ENCODE measurements at places on chromosomes 7 and 10.

- DNase-seq, result no peak
These were observed 13.8 kb upstream of the FKBP9 start for GRCh38 chr7:32943252-32944030.

GRCh38 chr7:152956006-152956405, 196.5 kb downstream of the ACTR3B start:
- DNase-seq, result no peak

GRCh38 chr7:76198202-76198601, 3.5 kb upstream of the SRRM3 start:
- no peak for DNase-seq

GRCh38 chr7:113710310-113711096, 208.3 kb downstream of the PPP1R3A start:
- DNase-seq, result no peak

DNA sequence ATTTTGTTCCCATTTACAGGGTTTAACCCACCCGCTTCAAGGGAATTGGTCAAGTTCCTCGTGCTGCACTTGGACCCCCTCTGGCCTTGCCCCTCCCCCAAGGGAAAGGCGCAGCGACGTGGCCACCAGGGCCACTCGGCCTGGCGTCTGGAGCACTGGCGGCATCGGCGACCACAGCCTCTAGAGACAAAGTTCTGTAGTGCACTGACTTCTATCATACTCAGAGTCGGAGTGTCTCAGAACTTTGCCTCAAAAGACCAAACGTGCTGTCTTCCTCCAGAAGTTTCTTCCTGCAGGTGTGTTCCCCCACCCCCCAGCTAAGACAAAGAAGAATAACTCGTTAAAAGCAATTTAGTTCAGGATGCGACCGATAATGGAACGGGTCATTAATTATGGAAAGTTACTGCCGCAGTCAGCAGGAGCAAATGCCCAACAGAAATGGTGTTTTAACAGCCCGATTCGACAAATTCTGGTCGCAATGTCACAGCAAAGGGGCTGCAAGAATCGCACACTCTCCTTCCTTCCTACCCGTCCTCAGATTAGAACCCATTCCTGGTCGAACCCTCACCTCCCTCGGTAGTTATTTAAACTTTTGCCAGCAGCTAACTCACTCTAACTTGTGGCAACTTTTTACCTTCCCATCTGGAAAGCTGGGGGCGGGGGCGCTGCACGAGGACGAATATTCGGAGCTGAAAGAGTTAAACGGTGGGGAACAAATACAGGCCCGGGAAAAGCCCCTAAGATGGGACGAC, 202.1 kb upstream of the NFE2L3 start:
- no peak for DNase-seq

DNA sequence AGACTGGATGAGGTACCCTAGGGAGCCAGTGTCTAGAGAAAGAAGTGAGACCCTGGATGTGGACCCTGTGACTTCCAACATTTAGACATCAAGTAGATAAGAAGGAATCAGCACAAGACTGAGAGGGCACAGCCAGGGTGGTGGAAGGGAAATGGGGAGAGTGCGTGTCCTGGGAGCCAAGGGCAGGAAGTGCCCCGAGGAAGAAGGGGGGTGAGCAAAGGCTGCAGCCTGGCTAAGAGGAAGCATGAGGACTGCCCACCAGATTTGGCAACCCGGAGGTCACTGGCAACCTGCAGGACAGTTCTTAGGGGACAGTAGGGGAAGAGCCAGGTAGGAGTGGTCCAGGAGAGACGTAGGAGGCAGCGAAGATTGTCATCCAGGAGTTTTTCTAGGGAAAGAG, 14.8 kb downstream of the COL13A1 start:
- DNase-seq, result no peak

- DNase-seq, result no peak
These were observed 34.8 kb downstream of the VOPP1 start for GRCh38 chr7:55537458-55537990.

- DNase-seq, result no peak
These were observed 127.5 kb downstream of the PARD3 start for GRCh38 chr10:34687434-34688210.

DNA sequence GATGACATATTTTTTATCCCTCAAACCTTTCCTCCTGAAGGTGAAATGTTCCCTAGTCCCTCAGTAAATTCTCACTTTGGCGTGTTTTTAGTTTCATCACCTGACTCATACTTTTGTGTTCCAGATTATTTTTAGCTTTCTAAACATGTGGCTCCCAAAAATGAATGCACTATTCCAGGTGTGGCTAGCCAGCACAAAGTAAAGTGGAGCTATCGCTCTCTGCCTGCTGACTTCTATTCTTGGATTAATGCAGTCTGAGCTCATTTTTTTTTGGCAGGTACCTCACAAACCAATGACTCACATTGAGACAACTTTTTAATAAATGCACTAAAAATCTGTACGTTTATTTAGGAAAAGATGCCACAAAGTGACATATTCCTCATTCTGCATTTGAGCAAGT, 58.8 kb upstream of the LANCL2 start:
- DNase-seq, result no peak

GRCh38 chr7:94375691-94376090, 19.0 kb upstream of the COL1A2 start:
- no peak for DNase-seq

DNA sequence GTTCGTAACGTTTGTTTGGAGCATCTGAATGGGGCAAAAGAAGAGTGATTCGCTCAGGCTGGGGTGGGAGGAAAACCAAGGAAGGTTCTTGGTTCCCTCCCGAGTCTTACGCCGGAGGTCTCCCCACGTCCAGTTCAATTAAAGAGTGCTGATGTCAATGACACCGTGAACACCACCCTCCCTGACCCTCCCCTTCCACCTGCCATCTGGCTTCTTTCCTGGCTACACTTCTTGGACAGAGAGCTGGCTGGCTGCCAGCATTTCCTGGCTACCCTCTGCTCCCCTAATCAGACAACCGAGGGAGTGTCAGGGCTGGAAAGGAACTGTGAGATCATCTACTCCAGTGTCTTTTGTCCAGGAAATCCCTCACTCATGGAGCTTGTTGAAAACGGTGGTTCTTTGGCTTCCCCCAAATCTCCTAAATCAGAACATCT, 24.1 kb upstream of the FFAR4 start:
- no peak for DNase-seq

DNA sequence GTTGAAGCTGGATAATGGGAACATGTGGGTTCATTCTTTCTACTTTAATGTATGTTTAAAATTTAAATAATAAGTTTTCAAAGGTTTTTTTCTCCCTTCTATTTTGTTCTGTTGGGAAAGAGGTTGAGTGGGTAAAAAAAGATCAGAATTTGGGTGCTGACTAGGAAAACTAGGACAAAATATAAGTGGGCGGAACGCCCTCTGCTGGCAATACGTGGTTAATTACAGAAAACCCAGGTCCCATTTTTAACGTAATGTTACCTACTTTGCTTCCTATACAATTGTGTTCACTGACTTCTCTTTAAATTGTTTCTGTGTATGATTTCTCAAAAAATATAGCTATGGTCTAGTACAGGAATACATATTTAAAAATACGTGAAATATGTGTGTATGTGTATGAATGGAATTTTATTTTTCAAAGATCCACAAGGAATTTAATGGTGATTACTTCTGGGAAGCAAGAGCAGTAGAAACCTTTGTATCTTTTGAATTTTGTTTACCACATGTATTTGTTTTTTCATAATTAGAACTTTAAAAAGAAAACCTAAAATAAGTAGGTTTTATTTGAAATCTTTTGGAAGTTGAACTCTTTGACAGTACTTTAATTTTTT, 8.7 kb downstream of the ECD start:
- peak; percentile 29 for DNase-seq

- DNase-seq, result no peak
These were observed 3.2 kb upstream of the NRBF2 start for GRCh38 chr10:63129888-63130287.

- DNase-seq, result peak; percentile 29
These were observed at the start of gene SFXN2 for GRCh38 chr10:102714621-102715455. TSS of gene SFXN2 (plus strand) at chr10:102714636. CDS start at chr10:102726637, 12,001 bp downstream.

GRCh38 chr7:121755286-121755685, 117.7 kb upstream of the PTPRZ1 start:
- no peak for DNase-seq

DNA sequence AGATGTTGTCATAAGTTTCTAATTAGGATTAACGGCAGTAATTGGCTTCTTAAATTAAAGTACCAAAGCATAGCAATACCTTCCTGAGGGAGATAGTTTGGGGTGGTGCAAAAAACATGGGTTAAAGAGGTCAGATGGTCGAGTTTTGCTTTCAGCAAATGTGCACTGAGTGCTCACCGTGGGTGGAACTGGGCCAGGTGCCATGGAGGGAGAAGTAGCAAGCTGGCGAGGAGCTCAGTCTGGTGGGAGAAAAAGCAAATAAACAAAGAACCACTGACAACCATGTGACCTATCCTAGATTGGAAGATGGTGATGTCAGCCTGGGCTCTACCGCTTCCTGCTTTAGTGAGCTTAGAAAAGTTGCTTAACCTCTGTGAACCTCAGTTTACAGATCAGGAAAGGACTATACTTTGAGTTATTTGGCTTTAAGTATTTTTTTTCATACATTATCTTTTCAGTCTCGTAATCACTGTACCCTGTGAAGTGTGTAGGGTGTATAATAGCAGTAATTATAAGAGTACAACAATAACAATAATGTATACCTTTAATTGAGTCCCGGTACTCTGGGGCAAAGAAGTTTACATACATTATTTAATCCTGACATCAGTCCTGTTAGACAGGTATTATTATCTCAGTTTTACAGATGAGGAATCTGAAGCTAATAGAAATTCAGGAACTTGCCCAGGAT, 69.0 kb upstream of the PDCD4 start:
- DNase-seq, result peak; percentile 16

GRCh38 chr7:98276241-98276761, 5.2 kb upstream of the BRI3 start:
- DNase-seq, result no peak

DNA sequence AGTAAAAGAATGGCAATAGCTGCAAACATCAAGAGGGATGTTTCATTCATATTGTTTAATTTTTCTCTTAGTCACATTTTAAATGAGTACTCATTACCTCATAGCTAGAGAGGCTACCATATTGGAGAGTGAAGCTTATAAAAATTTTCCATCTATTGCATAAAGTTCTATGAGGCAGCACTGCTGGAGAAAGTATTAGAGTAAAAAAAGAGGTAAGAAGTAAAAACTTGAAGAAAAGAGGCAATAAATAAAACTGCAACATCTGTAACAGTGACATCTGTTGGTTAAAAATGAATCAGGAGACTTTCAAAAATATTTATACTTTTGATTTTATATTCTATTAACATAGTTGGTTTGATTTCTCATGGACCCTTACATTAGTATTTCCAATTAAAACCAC, 284.5 kb upstream of the SEMA3D start:
- no peak for DNase-seq

- DNase-seq, result no peak
These were observed 209.6 kb upstream of the VWC2 start for GRCh38 chr7:49563693-49564378.

DNA sequence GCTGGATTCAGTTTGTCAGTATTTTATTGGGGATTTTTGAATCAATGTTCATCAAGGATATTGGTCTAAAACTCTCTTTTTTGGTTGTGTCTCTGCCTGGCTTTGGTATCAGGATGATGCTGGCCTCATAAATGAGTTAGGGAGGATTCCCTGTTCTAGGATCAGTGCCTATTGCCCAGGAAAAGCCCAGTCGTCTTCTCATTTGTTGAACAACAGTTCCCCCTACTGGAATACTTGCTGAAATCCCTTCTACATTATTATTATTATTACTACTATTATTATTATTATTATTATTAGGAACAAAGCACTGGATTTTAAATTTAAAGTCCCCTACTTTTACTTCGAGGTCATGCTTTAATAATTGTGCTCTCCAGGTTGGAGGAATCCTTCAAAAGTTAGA, 528.9 kb downstream of the MAGI2 start:
- no peak for DNase-seq

- DNase-seq, result peak; percentile 57
These were observed 21.3 kb downstream of the TMEM176B start for GRCh38 chr7:150778738-150779301.

DNA sequence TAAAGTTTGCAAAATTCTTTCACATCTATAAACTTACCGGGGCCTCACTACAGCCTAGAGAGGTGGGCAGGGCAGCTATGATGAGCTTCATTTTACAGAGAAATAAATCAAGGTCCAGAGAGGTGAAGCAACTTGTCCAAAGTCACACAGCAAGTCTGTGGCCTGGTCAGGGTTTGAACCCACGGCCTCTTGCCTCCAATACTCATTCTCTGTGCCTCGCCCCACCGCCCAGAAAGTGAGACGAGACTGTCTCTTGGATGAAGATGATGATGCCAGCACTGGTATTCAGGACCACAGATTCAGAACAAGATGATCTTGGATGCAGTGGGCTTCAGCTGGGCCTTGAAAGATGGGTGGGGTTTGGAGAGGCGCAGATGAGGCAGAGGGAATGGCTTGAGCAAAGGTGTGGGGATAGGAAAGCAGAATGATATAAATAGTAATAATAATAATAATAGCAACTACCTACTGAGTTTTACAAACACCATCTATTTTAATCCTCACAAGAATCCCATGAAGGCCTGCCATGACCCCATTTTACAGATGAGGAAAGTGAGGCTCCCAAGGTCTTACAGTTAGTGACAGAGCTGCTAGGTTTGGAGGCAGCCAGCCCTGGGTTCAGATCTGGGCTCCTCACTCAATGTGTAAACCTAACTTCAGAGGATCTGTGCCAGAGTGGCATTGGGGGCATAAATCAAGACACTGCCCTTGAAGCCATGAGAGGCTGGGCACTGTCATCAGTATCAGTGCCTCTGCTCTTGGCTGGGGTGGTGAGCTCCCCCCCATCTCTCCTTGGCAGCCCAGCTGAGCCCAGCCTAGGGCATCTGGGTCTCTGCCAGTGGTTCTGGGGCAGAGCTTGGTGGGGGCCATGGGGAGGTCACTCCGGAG, 70.0 kb downstream of the NEURL1 start:
- no peak for DNase-seq

DNA sequence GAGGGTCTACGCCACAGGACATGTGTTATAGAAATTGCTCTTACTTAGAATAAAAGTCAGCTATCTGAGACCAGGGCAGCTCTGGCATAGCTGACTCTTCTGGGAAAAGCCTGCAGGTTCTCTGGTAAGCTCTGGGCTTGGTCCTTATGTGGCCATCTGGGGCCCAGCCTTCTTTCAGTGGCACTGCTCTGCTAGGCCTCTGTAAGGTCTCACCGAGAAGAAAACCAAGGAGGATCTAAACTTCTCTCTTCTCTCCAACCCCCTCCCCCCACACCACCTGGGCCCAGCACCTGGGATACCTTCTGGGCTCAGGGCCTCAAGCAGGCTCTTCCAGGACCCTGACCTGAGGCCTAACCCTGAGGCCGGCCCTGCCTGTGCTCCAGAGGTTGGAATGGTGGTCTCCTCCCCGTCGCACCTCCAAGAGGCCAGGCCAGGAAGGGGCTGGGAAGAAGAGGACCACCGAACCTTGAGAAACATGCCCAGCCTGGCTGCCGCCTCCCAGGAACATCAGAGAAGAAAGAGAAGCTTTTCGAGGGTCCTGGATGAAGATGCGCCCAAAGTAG, 323.6 kb downstream of the GFRA1 start:
- DNase-seq, result no peak

GRCh38 chr7:46784732-46785131, 797.2 kb downstream of the TNS3 start:
- no peak for DNase-seq

Data from activated T-helper 1 cell treated with Interleukin-2 at 50 U/mL for 16 hours (primary cell).